ENCODE measurements at places on chromosomes 13 and 19. TPM values are rescaled to one million over a fixed set of nuclear protein-coding genes. Genes with fewer than 3 reads are reported as not detected.

DNA sequence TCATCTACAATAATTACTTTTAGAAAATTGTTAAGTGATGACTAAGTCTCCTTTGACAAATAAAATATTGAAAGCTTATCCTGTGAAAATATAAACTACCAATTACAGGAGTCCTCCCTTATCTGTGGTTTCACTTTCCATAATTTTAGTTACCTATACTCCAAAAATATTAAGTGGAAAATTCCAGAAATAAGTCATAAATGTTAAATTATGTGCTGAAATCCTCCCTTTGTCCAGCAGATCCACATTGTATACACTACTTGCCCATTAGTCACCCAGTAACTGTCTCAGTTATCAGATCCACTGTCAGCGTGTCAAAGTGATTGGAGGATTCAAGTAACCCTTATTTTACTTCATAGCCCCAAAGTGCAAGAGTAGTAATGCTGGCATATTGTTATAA, 98.1 kb downstream of the SERP2 start:
- H3K4me1 ChIP-seq = peaks cover 18% of the 10 kb centered on the region
- no peaks in the 10 kb centered on the region for H3K27me3 ChIP-seq
- DNase-seq = no peak
- no peaks in the 10 kb centered on the region for H3K36me3 ChIP-seq
- no peak overlapping the region for H3K27ac ChIP-seq

- no peaks in the 10 kb centered on the region for H3K27me3 ChIP-seq
- H3K4me3 ChIP-seq = no peak overlapping the region
- H3K27ac ChIP-seq = no peak overlapping the region
Observed at GRCh38 chr19:52599241-52599640, 29.2 kb downstream of the ZNF701 start.

GRCh38 chr19:13723206-13723605, 41.1 kb upstream of the MRI1 start:
- no peak for DNase-seq
- H3K4me3 ChIP-seq = no peak overlapping the region
- H3K36me3 ChIP-seq = no peaks in the 10 kb centered on the region
- no peaks in the 10 kb centered on the region for H3K27me3 ChIP-seq
- H3K4me1 ChIP-seq = no peaks in the 10 kb centered on the region

Gene KLK12
- not detected for total RNA-seq

- DNase-seq = no peak
- no peak overlapping the region for H3K4me3 ChIP-seq
- no peaks in the 10 kb centered on the region for H3K4me1 ChIP-seq
- H3K36me3 ChIP-seq = no peaks in the 10 kb centered on the region
- H3K27me3 ChIP-seq = no peaks in the 10 kb centered on the region
Observed at GRCh38 chr13:99805361-99805760, 166.2 kb downstream of the ZIC5 start.

Gene CABP5
- total RNA-seq = not detected

DNA sequence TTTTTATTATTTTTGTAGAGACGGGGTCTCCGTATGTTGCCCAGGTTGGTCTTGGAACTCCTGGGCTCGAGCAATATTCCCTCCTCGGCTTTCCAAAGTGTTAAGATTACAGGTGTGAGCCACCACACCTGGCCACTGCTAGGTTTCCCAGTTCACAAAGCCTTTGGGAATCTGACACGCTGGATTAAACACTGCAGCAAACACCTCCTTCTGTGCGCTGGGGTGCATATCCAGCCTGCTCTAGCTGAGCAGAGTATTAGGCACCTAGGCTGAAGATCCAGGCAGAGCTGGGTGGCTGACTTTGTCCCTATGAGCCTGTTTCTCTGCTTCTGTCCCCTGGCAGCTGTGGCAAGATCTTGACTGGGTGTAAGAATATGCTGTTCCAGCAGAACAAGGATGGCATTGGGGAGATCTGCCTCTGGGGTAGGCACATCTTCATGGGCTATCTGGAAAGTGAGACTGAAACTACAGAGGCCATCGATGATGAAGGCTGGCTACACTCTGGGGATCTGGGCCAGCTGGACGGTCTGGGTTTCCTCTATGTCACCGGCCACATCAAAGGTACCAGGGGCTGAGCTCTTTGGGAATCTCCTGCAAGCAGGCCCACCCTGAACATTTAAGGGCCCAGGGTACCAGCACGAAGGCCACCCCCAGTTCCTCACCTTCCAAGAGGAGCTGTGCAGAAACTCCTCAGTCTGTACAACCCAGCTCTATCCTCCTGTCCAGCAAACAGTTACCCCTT, 49.8 kb downstream of the ACSBG2 start:
- H3K27ac ChIP-seq = no peak overlapping the region
- peaks cover 14% of the 10 kb centered on the region for H3K27me3 ChIP-seq

GRCh38 chr19:542173-542866, 1.5 kb upstream of the GZMM start:
- no peak for DNase-seq
- H3K4me3 ChIP-seq = no peak overlapping the region
- no peaks in the 10 kb centered on the region for H3K27me3 ChIP-seq
- no peaks in the 10 kb centered on the region for H3K4me1 ChIP-seq
- H3K27ac ChIP-seq = no peak overlapping the region

DNA sequence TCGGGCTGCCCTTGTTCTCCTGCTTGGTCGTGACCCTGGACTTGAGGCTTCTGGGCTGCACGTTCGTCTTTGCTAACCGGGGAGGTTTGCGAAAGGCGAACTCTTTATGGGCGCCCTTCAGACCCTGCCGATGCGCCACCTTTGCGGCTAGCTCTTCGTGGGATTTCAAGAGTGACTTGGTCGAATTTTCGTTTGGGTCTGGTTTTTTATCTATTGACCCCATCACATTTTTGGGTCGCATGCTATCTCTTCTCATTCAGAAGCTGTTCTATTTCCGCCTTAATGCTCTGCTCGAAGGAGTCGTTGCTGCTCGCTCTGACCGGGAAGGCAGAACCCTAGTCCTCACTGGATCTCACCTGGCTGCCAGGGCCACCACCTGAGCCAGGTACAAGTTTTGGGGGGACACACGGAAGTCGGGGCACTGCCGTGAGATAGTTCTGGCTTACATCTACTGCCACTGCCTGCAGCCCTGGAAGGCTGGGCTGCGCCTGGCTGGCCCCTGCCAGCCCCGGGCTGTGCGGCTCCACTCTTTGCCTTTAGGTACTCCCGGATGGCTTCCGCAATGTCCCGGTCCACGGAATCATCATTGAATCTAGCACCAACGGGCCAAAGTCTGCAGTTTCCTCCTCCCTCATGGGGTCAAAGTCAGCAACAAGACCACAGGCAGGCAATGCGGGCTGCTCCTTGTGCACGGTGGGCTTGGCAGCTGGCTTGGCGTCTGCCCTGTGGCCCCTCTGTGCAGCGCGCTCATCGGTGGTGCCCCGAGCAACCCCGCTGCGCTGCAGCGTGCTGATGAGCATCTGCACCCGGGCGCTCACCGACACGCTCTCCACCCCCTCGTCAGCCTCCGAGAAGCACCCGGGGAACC, 16.2 kb downstream of the RB1 start:
- H3K4me3 ChIP-seq = no peak overlapping the region
- no peak overlapping the region for H3K27ac ChIP-seq
- DNase-seq = no peak
- H3K4me1 ChIP-seq = no peaks in the 10 kb centered on the region

Gene SNRNP70
- total RNA-seq = 295 TPM

DNA sequence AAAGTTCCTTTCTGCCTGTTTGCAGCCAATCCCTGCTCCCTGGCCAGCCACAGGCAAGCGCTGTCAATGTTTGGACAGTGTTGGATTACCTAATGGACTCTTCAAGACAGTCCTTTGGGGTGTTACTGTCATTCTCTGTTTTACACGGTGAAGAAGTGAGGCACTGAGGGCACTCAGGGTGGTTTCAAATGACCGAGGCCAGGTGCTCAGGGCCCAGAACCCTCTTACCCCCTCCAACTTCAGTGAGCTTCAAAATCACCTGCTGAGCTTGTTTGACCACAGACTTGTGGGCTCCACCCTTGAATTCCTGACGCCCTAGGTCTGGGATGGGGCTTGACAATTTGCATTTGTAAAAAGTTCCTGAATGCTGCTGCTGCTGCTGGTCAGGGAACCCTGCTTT, 97.9 kb downstream of the GGACT start:
- H3K4me3 ChIP-seq = no peak overlapping the region
- H3K4me1 ChIP-seq = peaks cover 7% of the 10 kb centered on the region
- no peak overlapping the region for H3K27ac ChIP-seq

DNA sequence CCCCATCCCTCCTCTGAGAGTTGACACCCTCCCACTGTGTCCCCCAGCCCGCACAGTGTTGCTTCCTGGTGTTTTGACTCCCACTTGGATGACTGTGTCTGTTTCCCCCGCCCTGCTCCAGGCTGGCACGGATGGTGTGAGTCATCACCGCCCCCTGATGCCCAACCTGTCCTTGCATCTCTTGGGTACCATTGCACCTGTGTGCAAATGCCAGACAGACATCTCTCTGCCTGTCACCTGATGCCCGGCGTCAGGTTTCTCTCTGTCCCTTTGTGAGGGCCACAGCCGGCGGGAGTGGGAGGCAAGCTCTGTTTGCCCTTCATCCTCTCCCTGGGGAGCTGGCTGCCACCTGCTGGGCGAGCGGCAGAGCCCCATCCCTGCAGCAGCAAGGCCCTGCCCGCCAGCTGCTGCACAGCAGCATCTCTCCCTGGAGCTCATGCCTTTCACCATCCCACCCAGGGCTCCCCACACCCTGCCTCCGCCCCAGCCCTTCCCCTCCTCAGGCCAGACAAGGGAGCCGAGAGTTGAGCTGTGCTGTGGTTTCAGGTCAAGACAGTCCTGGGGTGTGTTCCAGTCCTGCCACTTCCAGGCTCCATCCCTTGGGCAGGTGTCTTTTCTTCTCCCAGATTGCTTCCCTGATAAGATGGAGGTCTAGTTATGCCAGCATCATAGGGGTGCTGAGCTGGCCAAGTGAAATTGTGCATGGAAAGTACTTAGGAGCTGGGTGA, 29.7 kb downstream of the NKPD1 start:
- H3K4me3 ChIP-seq = no peak overlapping the region
- no peaks in the 10 kb centered on the region for H3K36me3 ChIP-seq
- peak; percentile 43 for DNase-seq
- H3K4me1 ChIP-seq = peaks cover 8% of the 10 kb centered on the region
- no peak overlapping the region for H3K27ac ChIP-seq

- no peak overlapping the region for H3K27ac ChIP-seq
- no peaks in the 10 kb centered on the region for H3K4me1 ChIP-seq
- no peak overlapping the region for H3K4me3 ChIP-seq
- no peaks in the 10 kb centered on the region for H3K36me3 ChIP-seq
- DNase-seq = no peak
- H3K27me3 ChIP-seq = no peaks in the 10 kb centered on the region
Observed at GRCh38 chr13:44198826-44199225, 174.8 kb upstream of the SERP2 start.

Gene VMAC
- 0.67 TPM for total RNA-seq

GRCh38 chr13:69213396-69213795, 894.2 kb upstream of the ATXN8OS start:
- H3K4me3 ChIP-seq = no peak overlapping the region
- H3K4me1 ChIP-seq = no peaks in the 10 kb centered on the region
- H3K36me3 ChIP-seq = no peaks in the 10 kb centered on the region
- no peak overlapping the region for H3K27ac ChIP-seq
- no peak for DNase-seq

Gene CCDC8
- total RNA-seq = 32.1 TPM

Gene C13orf42
- not detected for total RNA-seq

Gene GPR12
- total RNA-seq = not detected

- DNase-seq = no peak
- H3K36me3 ChIP-seq = no peaks in the 10 kb centered on the region
- no peak overlapping the region for H3K4me3 ChIP-seq
- H3K27ac ChIP-seq = no peak overlapping the region
Observed at GRCh38 chr13:106587787-106588186, 19.9 kb upstream of the ARGLU1 start.

Gene PTH2
- not detected for total RNA-seq

GRCh38 chr13:44487989-44488388, 88.1 kb downstream of the TSC22D1 start:
- no peak overlapping the region for H3K4me3 ChIP-seq
- DNase-seq = no peak
- H3K27ac ChIP-seq = no peak overlapping the region
- no peaks in the 10 kb centered on the region for H3K4me1 ChIP-seq

Gene CBY2
- not detected for total RNA-seq

DNA sequence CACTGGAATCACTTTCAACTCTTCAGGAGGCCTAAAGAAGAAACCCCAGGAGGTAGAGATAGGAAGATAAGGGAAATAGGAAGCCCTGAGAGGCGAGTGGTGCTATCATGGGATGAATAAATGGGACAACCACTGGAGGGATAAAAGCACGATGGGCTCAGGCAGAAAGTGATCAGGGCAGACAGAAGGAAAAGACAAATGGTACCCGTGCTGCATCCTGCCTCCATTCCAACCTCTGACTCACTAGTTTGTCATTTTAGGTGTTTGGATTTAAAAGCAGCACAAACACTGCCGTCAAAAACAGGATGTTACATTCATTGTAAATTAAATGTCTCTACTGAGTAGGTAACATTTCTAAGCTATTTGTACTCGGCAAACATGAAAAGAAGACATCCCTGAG, 314.3 kb upstream of the HTR2A start:
- H3K36me3 ChIP-seq = no peaks in the 10 kb centered on the region
- DNase-seq = no peak
- no peak overlapping the region for H3K4me3 ChIP-seq
- no peaks in the 10 kb centered on the region for H3K27me3 ChIP-seq
- H3K27ac ChIP-seq = no peak overlapping the region
